Keratinocyte (primary cell): ENCODE measurements at places on chromosomes 13 and 19.

DNA sequence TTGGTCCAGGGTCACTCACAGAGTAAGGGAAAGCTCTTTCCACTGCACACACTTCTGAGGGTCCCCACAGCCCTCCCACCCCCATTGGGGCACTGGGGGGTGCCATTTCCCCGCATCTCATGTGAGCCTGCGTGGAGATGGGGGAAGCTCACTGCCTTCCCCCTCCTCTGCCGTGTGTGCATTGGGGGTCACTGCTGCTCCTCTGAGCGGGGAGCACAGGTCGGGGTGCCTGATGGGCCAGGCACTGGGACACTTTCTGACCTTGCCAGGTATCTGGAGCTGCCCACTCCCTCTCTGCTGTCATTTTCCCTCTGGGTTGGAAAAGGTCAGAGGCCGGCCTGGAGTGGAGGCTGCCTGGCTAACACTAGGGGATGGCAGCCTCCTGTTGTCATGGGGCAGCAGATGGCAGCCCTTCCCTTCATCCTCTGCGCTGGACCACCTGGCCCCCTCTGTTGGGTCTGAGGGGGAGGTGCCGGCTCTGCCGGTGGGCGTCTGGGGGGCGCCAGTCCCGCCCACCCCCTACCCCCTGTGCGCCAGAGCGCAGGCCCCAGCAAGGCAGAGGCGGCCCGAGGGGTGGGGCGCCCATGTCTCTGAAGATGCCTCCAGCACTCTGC is 9.1 kb downstream of the SSBP4 start:
- no peak for DNase-seq

- DNase-seq = peak; percentile 13
Measured at GRCh38 chr19:15869109-15869555, 28.7 kb downstream of the CYP4F2 start.

GRCh38 chr13:109157275-109157674 is 527.9 kb downstream of the MYO16 start:
- no peak for DNase-seq

DNA sequence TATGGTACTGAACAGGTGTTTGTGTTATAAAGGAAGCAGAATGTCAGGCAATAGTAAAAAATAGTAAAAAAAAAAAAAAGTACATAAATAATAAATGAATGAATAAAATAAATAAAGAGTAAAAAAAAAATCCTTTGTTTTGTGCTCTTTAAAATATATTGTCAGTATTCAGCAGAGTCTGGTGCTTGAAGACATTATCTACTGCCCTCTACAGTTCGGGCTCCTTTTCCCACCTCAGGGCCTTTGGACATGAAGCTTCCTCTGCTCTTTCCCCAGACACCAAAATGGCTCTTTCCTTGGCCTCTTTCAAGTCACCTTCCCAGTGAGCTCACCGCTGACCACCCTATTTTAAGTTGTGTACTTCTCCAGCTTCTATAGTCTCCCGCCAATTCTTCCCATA is 137.5 kb downstream of the TNFRSF19 start:
- no peak for DNase-seq

- no peak for DNase-seq
Measured at GRCh38 chr19:10644260-10645007, 9.7 kb upstream of the ILF3 start.

DNA sequence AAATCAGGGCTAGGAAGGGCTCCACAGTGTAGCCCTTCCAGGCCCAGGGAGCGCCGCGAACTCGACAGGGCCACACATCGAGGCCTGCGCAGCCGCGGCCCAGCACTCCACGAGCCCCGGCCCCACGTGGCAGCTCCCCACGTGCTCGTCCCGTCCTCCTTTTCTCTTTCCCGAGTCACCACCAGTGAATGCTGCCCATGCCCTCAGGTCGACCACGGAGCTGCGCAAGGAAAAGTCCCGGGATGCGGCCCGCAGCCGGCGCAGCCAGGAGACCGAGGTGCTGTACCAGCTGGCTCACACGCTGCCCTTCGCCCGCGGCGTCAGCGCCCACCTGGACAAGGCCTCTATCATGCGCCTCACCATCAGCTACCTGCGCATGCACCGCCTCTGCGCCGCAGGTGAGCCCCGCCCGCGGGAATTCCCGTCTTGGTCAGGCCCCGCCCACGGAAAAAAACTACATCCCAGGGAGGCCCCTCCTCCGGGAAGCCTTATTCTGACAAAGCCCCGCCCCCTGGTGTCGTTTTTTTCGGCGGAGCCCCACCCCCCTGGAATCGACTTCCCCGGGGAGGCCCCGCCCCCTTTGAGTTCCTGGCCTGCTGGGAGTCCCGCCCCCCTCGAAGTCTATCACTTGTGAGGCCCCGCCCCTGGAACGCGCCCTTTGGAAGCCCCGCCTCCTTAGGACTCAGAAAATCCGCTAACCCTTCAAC is 7.0 kb downstream of the HIF3A start:
- peak; percentile 38 for DNase-seq
